ENCODE measurements at places on chromosomes 7 and 10.

DNA sequence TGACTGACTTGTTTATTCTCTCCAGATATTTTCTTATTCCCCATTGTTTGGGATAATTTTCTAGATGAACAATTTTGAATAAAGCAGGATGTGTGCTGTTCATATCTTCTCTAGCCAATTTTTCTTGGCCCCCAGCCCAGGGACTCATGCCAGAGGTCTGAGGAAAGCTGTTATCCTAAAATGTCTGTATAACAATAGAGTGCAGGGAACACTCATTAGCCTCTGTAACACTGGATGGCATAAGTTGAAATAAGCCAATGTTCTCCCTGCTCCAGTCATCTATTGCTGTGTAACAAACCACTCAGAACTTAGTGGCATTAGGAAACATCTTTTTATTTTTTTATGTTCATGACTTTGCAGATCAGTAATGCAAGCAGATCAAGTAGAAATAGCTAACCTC, 121.7 kb upstream of the TRIM24 start:
- DNase-seq = no peak

DNA sequence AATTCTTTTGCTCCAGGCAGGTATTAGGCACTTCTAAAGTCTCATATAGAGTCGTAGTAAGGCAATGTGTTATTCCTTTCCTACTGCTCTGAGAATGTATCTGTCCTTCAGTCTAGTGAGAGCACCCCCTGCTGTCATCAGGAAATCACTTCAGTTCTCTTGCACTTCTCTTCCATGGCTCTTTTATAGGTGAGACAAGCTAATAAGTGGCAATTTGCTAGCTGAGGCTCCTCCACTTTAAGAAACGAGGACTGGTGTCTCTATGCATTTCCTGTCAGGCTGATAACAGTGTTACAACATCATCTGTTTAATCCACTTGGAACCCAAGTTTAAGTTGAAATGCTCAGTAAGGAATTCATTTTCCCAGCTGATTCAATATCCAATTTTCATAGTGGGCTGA, 350.6 kb downstream of the TFEC start:
- no peak for DNase-seq

- no peak for DNase-seq
Measured at GRCh38 chr7:14855033-14855794, 47.3 kb downstream of the DGKB start.

DNA sequence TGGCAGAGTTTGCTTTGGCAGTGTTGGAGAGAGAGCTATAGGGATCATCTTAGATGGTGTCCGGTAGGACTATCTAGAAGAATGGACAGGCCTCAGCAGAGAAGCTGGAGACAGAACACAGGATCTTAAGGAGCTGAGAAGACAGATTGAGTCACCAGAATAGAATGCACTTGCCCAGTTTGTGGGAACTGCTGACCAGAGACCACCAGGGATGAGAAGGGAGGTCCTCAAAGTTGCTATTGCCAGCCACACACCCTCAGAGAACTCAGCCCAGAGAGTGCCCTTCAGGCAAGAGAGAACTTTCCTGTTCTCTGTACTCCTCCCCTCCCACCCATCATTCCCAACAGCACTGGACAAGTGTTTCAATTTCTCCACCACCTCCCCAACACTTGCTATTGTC, 25.3 kb upstream of the GALNT11 start:
- no peak for DNase-seq

DNA sequence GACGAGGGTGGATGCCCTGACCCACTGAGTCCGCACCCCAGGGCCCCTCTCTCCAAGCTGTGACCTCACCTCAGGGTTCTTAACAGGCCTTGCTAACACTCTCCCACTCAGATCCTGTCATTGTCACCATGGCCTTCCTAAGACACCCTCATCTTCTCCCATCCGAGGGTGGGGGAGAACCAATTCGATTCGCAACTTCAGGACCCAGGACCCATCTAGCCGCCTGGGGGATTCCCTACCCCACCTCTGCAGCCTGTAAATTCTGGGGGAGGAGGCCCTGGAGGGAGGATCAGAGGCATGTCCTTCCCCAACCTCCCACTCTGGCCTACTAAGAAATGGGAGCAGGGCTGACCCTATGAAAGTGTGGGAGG, 17.4 kb downstream of the TRIM8 start:
- no peak for DNase-seq

DNA sequence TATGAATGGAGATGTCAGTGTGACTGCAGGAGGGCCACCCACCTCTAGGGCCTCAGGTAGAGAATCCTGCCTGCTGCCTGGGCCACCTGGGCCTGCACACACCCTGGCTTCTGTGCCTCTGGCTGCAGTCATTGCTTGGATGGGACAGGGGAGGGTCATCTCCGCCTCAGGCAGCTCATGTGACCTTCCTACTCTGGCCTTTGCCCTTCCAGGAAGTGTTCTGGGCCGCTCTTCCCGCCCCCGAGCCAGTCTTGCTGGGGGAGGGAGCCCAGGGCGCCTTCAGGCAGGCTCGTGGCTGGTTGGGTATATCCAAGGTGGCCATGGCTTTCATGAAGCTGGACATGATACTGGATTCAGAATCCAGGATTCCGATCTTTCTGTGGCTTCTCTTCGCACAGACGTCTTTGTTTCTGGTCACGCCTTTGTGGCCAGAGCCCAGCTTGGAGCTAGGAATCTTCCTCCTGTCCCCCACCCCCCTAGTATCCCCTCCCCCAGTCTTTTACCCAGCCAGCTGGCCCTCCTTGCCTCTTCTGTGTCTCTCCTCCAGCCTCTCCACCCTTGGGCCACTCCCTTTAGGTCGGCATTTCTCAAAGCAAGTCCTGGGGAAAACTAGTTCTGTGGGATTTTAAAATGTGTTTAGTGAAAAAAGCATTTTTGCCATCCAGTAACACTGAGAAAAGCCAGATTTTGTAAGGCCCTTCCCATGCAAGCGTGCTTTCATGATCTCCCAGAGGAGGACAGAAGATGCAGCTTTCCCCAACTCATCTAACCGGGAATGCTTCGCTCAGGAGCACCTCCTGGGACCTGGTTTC, 119.6 kb downstream of the ZMIZ1 start:
- no peak for DNase-seq

- DNase-seq = no peak
Measured at GRCh38 chr10:118590334-118590733, 5.1 kb downstream of the PRLHR start.

DNA sequence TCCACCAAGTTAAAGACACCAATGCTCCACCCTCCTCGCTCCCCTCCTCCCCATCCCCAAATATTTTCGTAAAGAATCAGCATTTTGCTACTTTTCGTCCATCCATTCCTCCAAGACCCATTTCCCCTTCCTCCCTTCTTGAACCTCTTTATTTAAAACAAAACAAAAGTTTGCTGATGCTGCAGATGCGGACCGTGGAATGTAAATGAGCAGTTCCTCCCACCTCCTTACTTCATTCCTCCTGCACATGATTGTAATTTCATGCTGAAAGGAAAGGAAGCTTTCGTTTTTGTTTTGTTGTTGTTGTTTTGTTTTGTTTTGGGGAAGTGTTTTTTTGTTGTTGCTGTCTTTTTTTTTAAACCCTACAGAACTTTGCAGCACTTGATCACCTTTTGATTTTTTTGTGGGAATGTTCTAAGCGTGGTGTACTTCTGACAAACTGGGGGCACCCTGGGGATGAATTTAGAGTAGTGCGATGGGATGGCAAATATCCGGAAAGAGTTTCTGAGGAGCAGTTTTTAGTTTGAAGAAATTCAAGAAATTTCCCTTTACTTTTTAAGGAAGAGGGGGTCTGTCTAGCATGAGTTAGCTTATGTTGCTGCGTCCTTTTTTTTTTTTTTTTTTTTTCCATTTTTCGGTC, 177.3 kb downstream of the TCF7L2 start:
- no peak for DNase-seq

DNA sequence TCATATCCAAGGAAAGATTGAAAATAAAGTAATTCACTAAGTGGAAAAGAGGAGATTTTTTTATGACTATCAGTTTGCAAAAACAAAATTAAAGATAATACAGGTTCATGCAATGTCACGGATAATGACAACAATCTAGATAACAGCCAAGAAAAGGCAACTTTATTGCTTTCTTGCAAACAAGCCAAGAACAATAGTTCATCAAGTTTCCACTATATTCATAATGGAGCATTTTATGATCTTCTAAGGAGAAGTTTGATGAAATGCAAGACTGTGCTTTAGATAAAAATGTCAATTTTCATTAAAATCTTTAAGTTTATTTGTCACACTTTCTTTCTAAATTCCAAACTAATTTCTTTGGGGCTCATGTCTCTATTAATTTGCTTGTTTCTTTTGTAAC, 53.9 kb upstream of the NRP1 start:
- DNase-seq = no peak

GRCh38 chr7:98995523-98996149, 117.3 kb downstream of the TRRAP start:
- DNase-seq = no peak

DNA sequence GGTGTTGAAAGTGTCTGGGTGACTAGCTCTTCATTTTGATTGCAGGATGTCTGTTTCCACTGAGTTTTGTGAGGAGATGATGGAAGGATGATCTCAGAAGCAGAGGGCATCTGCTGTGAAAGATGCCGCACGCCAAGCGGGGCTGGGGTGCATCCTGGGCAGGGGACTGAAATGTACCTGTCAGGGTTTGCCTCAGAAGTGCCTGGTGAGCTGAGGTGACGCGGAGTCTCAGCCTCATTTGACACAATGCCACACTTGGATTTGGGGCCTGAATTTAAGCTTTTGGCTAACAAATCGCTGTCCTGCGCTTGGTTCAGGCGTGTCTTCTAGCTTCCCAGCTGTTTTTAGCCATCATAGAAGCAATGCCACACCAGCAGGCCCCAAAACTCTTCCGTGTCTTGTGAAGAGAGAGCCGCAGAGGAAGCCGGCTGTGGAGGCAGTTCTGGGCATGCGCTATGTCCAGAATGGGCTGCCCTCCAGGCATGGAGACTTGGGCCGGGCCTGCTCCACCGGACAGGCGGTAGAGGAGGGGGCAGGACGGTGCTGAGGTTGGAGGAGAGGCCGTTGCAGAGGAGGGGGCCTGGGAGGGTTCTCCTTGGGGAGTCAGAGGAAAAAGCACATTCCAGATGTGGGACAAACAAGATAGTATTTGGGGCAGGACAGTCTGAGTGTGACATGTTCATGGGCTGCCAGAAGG, 31.2 kb downstream of the WDR86 start:
- no peak for DNase-seq

DNA sequence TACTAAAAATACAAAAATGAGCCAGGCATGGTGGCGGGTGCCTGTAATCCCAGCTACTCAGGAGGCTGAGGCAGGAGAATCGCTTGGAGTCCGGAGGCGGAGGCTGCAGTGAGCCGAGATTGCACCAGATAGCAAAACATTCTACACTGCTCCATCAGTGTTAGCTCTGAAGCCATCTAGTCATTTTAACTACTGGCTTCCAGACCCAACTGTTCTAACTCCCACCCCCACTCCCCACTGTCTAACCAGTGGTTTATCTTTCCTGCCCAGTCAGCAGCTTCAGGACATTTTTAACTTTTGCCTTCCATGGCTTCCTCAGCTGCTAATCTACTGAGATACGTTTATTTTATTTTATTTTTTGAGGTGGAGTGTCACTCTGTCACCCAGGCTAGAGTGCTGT, 6.2 kb upstream of the FRAT1 start:
- DNase-seq = no peak
